ENCODE measurements at places on chromosomes 11 and 22.

DNA sequence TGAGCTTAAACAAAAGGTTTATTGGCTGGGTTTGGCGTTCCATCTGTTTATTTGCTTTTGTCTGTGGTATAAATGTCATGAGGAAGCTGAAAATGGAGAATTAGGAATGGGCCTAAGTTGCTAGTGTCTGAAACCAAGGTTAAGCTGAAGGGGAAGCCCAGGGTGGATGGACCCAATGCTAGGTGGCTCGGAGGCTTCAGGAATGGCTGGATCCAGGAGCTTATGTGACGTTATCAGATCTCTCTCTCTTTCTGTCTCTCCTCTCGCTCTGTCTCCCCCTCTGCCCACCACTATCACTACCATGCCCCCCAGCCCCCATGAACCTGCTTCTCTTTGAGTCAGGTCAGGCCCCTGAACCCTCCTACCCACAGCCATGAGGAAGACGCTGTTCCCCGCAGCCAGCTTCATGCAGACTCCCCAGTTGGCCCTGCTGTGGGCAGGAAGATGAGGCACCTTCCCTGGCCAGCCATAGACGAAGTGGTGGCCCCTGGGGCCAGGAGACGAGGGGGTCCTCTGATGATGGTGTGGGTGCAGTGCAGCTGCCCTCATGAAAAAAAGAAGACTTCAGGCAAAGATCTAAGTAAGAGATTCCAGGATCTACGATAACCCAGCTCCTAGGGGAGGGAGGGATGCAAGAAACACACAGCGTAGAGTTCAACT, 101.5 kb downstream of the BRD1 start:
- DNase-seq, result no peak

DNA sequence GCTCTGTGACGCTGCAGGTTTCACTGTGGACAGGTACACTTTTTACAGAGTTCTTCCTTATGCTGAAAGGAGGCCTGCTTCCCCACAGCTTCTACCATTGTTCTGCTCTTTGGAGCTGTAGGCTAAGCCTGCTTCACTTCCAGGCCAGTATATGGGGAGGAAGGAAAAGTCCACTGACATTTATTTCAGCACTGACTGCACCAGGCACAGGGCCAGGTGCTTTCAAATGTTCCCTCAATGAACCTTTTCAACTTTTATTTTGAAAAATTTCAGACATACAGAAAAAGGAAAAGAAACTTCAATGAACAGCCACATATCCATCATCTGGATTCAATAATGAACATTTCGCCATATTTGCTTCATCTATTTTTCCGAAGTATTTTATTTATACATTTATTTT, 22.0 kb downstream of the POU2F3 start:
- DNase-seq, result no peak

DNA sequence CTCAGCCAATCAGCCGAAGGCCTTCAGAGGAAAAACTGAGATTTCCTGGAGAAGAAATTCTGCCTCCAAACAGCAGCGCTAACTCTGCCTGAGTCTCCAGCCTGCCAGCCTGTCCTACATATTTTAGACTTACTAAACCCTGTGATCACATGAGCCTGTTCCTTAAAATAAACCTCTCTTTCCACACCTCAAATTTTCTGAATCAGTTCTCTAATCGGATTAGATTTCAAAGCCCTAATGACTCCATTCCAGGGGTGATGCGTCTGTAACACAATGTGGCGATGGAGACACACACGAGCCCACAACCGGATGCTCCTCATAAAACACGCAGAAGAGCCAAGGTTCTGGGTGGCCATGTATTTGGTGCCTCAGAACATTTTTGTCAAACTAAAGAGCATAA, 1371.2 kb downstream of the BRD1 start:
- DNase-seq, result no peak

GRCh38 chr11:121650351-121651256, 197.8 kb upstream of the SORL1-AS1 start:
- DNase-seq, result no peak

GRCh38 chr22:40335358-40335757, 10.9 kb upstream of the ADSL start:
- no peak for DNase-seq

DNA sequence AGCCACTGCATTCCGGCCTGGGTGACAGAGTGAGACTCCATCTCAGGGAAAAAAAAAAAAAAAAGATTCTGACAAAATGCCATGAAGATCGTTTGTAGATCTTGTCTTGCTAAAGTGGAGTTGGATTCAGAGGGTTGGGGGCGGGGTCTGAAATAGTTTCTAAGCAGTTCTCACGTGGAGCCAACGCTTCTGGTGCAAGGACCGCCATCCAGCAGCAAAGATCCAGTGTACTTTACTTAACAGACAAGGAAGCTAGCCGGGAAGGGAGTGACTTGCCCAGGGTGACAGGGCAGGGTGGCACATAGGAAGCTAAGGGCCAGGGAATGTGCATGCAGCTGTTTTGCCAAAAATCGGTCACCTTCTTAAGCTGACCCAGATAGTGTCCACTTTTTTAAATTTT, 27.4 kb downstream of the APOL1 start:
- no peak for DNase-seq

GRCh38 chr11:27857014-27857413, 156.8 kb upstream of the BDNF start:
- DNase-seq, result no peak

- DNase-seq, result no peak
These were observed 12.9 kb downstream of the MICAL2 start for GRCh38 chr11:12123273-12123672.

DNA sequence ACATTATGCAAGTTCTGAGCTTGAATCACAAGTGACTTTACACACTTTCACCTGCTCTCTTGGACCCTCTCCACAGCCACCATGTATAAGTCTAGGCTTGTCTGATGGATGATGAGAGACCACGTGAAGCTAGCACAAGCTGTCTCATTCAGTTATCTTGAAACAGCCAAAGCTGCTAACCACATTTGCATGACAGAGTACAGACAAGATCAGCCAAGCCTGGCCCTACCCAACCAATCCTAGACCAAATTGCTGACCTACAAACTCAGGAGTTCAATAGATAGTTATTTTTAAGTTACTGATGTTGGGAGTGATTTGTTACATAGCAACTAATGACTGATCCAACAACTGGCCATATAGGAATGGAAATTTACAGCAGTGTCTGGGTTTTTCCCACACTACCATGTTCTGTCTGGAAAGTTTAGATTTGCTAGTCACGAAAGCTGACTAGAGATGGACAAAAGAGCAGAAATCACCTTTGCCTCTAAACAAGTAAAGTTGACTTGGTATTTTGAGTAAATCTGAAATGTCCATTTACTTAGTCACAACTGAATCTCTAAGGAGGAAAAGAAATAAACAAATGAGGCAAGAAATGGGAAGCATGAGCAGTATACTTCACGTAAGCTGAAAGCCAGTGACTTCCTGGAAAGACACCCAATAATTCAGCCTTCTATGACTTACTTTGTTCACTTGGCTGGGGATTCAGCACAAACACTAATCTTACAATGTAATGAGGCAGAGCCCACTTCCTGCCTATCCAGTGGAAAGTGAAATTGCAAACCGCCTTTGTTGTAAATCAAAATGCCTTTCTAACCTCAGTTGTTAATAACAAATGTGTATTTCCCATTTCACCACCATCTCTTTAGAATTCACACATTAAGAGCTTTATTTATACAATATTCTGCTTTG, 101.7 kb downstream of the FAM181B start:
- no peak for DNase-seq

DNA sequence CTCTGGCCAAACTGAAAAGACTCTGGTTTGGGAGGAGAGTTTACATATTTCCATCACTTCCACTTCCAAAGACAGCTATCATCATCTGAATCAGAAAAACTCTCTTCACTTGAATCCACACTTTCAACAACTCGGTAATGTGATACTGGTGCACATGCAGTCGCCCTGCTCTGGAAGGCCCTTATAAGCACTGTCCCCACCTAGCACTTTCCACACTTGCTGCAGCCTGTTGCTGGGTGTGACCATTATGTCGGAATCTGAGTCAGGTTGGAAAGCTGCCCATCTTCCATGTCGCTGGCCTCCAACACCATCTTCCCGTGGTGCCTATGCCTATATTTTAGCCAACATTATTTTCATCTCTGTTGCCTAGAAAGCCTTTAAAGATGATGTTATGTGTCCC, 1.1 kb upstream of the OR10A5 start:
- DNase-seq, result no peak

DNA sequence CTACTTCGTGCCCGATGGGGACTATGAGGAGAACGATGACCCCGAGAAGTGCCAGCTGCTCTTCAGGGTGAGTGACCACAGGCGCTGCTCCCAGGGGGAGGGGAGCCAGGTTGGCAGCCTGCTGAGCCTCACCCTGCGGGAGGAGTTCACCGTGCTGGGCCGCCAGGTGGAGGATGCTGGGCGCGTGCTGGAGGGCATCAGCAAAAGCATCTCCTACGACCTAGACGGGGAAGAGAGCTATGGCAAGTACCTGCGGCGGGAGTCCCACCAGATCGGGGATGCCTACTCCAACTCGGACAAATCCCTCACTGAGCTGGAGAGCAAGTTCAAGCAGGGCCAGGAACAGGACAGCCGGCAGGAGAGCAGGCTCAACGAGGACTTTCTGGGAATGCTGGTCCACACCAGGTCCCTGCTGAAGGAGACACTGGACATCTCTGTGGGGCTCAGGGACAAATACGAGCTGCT, 751 bp downstream of the FIBIN start:
- no peak for DNase-seq

DNA sequence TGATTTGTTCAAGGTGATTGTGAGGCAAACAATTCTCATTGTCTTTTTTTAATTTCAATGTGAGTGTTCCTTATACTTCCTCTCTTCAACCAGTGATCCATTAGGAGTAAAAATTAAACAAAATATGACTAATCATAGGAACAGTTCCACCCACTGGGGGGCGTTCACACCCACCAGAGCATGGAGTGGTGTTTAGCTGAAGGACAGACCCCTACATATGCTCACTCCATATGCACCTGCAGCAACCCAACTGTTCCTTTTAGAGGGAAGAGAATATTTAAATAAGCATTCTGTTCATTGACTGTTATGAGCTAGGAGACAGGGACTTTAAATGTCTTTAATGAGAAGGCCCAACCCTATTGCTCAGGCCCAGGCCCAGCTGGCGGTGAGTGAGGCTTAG, 78.7 kb upstream of the DRD2 start:
- peak; percentile 53 for DNase-seq

DNA sequence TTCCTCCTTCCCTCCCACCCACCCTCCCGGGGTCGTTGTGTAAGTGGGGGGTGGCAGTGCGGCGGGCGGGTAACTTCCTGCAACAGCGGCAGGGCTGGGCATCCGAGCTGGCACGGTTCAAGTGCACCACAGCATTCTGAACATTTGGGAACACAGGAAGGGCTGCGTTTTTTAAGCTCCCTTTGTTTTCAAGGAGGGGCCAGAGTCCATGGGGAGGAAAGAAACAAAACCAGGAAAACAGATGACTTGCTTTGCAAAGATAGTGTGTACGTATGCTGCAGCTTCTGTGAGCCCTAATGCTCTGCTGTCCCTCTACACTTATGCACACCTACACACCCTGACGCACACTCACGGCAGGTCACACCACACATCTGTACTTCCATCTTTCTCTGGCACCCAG, 152.5 kb downstream of the FBXO7 start:
- no peak for DNase-seq

DNA sequence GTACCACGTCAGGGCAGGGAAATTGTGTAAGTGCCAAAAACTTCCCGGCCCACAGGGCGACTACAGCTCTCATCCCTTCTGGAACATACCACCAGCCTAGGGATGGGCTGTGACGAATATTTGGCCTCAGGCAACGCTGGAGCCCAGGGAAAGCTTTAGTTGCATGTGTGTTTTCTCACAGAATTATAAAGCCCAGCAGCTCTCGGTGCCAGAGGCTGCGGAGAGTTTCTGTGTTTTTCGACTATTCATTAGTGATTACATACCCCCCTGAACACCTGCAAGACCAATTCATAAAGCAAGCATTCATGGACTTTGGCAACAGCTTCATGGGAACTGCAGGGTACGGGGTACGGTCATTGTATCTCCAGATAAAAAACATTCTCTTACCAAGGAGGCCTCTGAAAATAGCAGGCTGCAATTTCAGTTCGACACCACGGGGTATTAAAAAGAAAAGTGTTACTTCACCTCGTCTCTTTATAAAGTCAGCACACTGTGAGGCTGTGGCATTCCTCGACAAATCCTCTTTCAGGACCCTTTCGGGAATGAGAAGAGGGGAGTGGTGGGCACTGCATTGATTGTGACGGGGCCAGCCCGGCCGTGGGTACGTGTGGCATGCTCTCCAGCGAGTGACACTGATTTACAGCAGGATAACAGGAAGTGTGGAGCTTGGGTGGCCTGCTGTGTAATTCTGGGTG, 243.6 kb upstream of the SORL1-AS1 start:
- DNase-seq, result peak; percentile 89

- DNase-seq, result no peak
These were observed 687 bp downstream of the ZNF202 start for GRCh38 chr11:123740787-123741158.

GRCh38 chr11:5713695-5714094, 22.6 kb upstream of the OR56B1 start:
- DNase-seq, result no peak

DNA sequence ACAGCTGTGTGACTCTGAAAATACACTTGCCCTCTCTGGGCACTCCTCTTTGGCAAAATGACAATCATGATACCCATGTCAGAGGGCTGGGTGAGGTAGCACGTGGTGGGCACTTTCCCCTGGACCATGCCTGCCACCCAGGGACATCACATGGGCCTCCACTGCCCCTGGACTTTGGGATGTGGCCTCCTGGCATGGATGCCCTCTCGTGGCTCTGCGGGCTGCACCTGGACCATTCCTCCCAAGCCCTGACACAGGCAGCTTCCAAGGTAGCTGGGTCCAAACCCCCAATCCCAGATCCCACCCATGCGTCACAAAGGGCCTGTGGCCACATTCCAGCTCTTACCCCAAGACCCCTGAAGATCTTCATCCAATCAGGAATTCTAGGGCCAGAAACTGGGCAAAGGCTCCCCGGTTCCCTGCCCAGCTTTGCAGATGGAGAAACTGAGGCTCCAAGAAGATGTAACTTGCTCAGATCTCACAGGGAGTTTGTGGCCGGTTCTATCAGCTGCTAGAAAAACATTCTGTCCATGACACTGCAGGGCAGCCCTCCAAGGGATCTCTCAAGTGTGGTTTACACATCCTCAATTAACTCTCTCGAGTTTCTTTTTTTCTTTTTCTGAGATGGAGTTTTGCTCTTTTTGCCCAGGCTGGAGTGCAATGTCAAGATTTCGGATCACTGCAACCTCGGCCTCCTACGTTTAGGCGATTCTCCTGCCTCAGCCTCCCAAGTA, 35.4 kb upstream of the CYB5R3 start:
- no peak for DNase-seq

DNA sequence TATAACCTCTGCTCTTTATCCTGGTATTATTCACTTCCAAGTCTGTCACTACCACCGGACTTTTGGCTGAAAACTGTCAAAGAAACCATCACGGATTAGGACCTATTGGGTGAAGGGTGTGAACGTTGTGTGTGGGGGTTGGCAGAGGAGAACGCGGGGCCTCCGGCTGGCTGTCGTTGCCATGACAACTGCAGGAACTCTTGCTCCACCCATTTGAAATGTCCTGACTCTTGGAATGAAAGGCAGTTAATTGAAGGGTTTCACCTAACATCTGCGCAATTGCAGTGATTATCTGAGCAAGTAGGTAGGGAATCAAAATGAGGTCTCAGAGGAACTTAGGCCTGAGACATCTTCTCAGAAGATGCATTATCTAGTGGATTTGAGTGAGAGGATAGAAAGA, 60.9 kb upstream of the CLMP start:
- DNase-seq, result no peak
